Natural killer cell treated with Interleukin-12 subunit alpha and Interleukin-12 subunit beta and Interleukin-15 and Interleukin-18, amount 100 ng/mL, for 72 hours (primary cell): ENCODE measurements at places on chromosomes 5 and 9.

GRCh38 chr5:179054876-179055275, 5.3 kb upstream of the ZNF354C start:
- no peak for DNase-seq

DNA sequence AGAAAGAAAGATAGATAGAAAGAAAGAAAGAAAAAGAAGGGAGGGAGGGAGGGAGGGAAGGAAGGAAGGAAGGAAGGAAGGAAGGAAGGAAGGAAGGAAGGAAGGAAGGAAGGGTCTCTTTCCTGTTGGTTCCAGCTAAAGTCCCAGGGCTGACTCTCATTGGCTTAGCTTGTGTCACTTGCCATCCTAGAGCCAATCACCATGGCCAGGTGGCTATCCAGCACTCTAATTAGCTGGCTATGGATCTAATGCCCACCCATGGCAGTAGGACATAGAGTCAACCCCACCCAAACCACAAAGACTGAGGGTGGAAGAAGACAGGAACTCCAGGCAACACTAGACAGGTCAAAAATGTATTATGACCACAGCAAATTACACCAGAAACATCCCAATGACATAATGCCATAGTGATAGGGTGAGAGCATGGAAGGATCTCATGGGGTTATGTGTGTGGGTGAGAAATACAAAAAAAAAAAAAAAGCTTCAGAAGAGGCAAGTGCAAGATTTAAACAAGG, 10.8 kb upstream of the CPLX2 start:
- DNase-seq: no peak

DNA sequence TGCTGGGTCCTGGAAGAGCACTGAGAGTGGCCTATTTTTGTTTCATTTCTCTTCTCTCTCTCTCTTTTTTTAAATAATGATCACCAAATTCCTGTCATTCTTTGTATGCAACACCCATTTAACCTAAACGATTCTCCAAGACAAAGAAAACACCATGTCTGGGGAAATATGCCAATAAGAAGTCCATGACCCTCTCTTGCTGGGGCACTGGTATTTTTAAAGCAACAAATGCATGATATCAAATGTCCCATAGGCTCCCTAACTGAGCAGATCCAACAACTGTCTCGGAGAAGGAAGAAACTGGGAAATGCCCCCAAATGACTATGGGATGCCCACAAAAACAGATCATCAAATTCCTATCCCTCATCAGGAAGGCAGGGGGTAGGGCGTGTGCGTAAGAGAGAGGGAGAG, 567.4 kb downstream of the CCDC171 start:
- DNase-seq: no peak

- no peak for DNase-seq
Observed at GRCh38 chr5:58760222-58760621, 177.3 kb downstream of the RAB3C start.

DNA sequence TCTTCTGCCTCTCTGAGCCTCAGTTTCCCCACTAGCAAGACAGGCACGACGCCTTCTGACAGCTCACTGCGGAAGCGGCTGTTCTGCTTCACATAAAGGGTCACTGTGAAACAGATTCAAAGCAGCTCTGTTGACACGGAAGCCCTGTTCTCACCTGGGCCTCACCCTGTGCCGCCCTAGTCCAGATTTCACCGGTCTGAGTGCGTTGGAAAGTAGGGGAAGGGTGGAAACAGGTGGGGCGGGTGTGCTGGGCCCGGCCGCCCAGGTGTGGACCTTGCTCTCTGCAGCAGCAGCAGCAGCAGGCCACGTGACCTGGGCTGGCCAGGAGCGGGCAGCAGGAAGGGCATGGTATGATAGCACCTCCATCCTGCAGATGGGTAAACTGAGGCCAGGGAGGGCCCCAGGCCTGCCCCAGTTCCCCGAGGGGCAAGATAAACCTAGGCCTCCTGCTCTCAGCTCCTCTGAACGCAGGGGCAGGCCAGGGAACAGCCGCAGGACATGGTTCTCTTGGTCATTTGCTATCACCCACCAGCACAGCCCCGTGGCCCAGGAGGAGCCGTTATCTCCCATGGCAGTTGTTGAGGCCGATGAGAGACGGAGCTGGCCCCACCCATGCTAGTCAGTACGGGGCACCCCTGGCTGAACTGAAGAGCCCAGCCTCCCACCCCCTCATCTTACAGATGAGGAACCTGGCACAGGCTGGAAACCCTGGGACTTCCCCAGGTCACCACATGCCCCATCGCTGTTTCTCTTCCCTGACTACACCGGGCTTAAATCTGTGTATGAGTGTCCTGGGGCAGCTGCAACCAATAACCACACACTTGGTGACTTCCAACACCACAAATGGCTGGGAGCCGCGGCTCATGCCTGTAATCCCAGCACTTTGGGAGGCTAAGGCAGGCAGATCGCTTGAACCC, 12.1 kb downstream of the PTGES2 start:
- peak; percentile 46 for DNase-seq

- DNase-seq: no peak
Observed at GRCh38 chr5:128711216-128711615, 173.2 kb upstream of the FBN2 start.

DNA sequence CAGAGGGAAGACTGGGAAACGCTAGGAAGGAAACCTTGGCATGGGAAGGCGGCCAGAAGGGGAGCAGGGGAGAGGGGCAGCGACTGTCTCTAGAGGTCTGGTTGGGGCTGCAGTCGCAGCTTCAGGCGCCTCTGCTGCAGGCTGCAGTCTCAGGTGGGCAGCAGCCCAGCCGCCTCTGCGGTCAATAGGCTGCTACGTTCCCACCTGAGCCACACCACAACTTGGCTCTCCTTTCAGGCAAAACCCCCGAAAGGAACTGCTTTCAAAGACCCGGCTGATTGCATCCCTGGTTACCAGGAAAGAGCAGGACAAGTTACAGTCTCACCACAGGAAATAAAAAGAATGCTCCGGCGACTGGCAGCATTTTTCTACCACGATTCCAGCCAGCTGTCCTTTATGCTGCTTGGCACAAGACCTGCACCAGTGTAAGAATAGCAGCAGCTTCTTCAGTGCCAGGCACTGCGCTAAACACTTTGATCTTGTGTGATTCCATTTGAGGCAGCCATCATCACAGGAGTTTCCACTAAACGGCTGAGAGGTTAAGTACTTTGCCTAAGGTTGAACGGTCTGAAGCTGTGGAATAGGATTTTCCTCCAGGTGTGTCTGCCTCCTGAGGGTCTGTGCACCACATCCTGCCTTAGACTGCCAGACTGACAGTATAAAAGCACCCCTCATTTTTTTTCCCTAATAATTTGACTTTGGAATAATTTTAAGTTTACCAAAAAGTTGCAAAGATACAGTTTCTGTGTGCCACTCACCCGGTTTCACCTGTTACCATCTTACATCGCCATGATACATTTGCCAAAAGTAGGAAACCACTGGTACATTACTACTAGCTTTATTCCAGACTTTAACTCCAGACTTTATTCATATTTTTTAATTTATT, 7.5 kb downstream of the RPS14 start:
- DNase-seq: no peak

GRCh38 chr5:137573376-137573775, 74.2 kb upstream of the SPOCK1 start:
- no peak for DNase-seq

DNA sequence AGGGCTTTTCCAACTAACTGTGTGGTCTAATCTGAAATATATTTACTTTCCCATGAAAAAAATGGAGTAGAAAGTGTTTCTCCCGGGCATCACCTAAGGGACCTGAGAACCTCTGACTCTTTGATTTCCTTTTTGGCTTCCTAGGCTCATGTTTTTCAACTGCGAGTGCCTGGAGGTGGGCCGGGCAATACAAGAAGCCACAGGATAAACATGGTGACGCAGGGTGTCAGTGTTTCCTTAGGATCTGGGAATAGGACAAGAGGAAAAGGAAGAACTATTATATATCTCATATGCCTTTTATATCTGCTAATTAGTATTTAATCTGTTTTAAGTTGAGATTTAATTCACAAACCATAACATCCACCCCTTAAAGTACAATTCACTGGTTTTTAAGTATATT, 11.4 kb upstream of the LECT2 start:
- no peak for DNase-seq

GRCh38 chr5:124650147-124650561, 96.3 kb downstream of the ZNF608 start:
- DNase-seq: no peak

DNA sequence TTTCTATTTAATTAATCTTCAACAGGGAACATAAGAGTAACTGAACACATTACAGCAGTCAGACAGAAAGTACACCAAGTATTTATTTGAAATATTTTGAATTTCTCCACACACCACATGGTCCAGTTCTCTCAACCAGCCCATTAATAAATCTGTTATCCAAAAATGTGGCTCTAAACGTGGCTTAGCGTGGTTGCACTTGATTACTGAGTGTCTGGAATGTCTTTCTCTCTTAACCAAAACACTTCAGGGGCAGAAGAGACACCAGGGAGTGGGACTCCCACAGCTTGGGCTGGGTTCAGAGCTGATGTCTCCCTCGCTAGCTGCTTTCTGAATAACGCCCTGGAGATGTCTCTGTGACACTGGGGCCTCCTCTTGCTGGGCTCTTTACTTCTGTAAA, 52.6 kb upstream of the FANCC start:
- no peak for DNase-seq

DNA sequence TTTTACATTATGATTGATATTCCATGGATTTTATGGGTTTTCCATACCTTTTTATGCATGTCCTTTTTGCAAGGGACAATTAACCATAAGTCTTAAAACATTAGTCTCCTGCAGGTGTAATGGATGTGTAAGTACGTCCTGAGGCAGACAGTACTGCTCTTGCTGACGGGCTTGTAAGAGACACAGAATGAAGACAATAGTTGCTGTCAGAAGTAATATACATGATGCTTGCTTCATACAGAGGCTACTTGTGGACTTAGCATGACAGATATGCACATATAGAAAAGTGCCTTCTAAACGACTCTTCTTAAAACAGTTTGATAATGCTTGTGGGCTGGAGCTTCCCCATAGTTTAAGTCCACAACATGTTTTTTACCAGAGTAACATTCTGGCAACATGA, 182.7 kb downstream of the SPATA31D1 start:
- DNase-seq: no peak

DNA sequence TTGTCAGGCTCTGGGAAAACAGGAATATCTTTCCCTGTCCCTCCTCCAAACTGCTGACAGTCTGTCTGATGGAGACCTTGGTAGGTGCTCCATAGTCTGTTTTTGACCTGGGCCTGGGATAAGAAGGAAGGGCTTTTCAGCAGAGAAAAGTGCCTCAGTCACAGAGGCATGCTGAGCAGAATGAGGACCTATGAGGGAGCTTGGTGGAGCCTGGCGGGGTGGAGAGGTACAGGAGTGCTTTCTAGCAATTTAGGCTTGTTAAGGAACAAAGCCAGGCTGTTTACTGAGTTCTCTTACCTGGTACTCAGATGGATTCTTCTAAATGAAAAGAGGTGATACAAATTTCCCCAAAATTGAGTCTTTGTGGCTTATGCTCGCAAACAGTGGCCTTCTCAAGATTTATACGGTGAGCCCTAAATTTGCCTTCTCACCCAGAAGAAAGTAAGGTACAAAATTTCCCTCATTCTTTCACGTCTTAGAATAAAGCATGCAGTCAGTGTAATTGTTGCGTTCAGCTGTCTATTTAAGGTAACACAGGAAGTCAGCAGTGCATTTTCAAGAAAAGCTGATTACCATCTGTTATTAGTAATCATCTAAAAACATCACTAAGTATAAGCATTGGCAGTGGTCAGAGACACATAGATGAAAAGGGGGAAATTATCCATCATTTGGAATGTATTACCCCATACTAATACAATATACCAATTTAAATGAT, 28.6 kb upstream of the IL13 start:
- no peak for DNase-seq

DNA sequence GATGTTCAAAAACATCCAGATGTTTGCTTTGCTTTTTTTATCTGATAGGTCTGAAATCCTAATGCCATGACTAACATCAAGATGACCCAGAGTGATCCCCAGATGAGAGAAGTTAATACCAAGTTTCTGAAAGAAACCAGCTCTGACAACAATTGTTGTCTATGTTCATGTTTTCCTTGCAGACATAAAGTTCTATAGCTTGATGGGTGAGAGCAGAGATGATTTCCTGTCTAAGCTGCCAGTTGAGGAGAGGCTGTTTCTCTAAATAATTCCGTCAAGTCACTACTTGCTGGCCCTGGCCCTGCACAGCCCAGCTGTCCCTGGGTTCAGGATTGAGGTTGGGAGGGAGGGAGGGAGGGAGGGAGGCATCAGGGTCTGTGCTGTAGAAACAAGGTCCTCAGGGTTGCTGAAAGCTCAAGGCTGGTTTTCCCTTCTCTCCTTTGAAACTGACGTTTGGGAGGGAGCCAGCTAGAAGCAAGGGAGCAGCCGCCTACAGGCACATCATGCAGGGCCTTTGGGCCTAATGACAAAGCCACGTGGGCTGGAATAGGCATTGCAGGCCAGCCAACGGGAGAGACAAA, 3.9 kb downstream of the SPARC start:
- DNase-seq: no peak

GRCh38 chr5:143456952-143457547, 53.6 kb upstream of the NR3C1 start:
- DNase-seq: no peak

- no peak for DNase-seq
Observed at GRCh38 chr5:80127116-80127552, 92.0 kb downstream of the THBS4 start.
